ENCODE measurements at places on chromosomes 6 and 20.

DNA sequence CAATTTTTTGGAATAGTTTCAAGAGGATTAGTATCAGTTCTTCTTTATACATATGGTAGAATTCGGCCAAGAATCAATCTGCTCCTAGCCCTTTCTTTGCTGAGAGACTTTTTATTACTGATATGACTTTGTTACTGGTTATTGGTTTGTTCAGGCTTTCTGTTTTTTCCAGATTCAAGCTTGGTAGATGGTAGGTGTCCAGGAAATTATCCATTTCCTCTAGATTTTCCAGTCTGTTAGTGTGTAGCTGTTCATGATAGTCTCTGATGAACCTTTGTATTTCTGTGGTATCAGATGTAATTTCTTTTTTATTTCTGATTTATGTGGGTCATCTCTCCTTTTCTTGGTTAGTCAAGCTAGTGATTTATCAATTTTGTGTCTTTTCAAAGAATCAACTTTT lies 167.6 kb downstream of the GMDS start:
- no peak for DNase-seq

- DNase-seq, result no peak
Measured at GRCh38 chr20:40282541-40282940, 406.5 kb downstream of the MAFB start.

GRCh38 chr20:52572687-52573086 lies 381.1 kb upstream of the ZFP64 start:
- no peak for DNase-seq

- DNase-seq, result no peak
Measured at GRCh38 chr6:110474500-110474899, 1.9 kb downstream of the SLC22A16 start.

DNA sequence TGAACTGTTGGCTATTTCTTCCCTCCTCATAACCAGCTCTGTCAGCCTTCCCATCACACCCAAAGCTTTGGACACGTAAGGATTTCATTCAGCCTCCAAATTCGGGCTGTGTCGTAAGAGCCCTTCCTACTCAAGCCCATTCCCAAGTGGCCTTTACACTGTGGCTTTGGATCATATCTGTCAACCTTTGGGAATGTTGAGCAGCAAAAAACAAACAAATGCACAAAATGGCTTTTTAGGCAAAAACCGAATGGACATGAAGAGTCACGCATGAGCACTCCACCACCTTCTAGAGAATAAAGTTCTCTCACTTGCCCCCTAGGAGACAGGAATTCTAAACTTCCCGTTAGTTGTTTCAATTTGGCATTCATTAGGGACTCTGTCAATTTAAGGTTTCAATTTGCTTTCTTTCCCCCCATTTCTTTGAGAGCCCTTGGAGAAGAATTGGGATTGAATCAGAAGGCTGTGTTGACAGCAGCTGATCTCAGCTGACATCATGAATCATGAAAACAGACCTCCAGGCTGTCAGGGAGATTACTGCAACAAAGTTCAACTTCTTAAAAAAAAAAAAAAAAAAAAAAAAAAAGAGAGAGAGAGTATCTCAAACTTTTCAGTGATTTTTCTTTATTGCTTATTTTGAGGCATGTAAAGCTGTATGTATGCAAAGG lies 110.3 kb downstream of the BCAS1 start:
- DNase-seq, result peak; percentile 41

GRCh38 chr6:3053231-3053508 lies 15.1 kb upstream of the RIPK1 start:
- DNase-seq, result no peak

DNA sequence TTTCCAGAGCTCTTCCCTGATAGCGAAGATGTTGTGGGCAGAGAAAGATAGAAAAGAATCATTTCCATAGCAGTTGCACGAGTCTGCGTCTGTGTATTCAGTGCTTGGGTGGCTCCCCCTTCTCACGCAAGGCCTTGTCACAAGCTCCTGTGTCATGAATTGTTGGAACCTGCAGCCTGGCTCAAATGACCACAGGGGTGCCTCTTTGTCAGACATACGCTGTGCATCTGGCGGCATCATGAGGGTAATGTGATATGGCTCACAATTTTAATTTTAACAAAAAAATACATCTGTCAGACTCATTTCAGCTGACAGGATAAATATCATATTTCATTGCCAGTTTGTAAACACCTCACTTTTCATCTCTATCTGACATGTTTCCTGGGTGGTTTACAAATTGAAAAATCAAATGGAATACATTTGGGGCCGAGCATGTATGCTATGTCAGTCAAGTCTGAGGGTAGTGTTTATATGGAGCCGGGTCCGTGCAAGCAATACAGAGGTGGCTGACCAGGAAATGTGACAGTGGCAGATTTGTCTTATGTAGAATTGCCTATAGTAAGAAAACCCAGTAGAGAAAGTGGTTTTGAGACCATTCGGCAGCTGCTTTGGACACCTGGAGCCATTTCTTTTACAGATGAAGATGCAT lies 90.9 kb downstream of the CAP2 start:
- no peak for DNase-seq

DNA sequence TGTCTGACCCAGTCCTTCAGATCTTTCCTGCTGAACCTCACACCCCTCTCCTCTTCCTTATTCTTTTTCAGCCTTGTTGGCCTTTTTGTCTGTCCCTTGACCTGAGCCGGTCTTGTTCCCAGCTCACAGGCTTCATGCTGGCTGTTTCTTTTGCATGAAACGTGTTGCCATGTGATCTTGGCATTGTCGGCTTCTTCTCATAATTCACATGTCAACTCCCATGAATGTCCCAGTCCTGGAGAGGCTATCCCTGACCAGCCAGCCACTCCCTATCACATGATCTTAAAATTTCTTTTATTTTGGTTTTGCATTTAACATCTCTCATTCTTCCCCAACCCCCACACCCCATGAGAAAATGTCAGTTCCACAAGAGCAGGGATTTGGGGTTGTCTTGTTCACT lies 131.2 kb upstream of the TSHZ2 start:
- DNase-seq, result no peak

DNA sequence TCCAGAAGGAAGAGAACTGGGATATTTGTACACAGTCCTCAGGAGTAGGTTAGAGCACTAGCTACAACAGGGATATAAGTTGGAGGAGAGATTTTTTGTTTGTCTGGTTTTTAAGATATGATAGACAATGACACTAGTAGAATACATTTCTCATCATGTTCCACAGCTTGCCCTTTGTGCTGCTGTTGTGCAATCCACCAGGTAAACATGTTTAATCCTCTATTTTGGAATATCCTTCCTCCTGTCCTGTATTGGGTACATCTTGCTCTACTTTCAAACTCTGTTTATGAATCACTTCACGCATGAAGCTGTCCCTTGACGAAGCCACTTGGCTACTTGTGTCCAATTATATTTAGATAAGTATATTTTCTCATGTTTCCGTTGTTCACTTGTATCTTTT lies 153.6 kb upstream of the TENT5A start:
- DNase-seq, result no peak

DNA sequence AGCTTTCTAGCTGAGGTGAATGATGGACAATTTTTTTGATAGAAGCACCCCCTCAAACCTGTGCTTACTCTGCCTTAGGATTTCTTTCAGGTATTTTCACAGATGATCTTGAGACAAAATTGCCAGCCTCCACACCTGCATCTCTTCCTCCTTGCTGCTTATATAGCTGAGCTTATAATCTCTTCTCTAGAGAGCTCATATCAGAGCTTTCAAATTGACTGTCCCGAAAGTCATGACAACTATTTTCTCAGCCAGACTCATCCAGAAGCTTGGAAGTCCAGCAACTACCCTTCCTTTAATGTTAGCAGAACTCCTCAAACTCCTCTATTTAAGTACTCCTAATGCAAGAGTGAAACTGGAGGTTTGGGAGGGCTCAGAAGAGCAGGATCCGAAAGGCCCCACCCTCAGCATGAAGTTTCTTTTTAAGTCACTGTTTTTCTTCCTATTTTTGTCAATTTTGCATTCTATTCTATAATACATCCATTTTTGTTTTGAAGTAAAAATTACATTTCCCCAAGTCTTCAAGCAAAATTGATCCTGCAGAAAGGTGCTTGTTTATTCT lies 12.7 kb downstream of the CGA start:
- DNase-seq, result no peak

GRCh38 chr6:87656857-87657256 lies 45.2 kb downstream of the AKIRIN2 start:
- no peak for DNase-seq

DNA sequence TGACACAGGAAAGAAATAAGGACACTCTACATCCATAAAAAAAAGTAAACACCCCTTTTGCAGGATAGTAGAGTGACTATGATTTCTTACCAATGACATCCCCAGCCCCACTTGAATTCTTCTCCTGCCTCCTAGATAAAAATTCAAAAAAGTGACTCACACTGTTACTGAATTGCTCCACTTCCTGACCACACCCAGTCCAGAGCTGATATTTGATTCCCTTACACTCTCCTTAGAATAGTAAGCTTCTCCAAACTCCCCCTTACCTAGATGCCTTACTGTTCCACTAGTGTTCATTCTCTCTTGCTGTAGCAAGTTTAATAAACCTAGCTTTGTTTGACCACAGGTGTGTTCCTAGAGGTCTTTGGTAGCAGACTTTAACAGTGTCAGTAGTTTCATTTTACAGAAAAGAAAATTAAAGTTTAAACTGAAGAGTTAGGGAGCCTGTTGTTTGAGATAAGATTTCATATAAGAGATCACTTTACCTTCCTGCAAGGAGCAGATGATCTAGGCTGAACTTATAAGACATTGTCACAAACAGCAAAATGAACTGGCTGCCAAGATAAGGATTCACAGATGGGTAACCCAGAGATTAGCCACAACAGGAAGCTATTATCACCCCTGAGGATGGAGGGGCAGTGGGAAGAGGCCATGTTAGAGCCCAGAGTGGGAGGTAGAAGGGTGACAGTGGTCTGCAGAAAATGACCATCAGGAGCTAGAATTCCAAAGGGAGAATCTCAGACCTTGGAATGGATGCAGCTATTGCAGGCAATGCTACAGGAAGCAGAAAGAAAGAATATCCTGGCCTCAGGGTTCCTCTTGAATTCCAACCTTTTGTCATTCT lies 28.4 kb upstream of the BTN3A2 start:
- DNase-seq, result peak; percentile 41

- DNase-seq, result no peak
Measured at GRCh38 chr6:84953111-84953755, 188.8 kb upstream of the TBX18 start.

- no peak for DNase-seq
Measured at GRCh38 chr6:71908162-71908765, 21.9 kb downstream of the RIMS1 start.

GRCh38 chr20:44279228-44279627 lies 31.8 kb downstream of the FITM2 start:
- DNase-seq, result no peak

- DNase-seq, result no peak
Measured at GRCh38 chr6:110067837-110068591, 89.9 kb downstream of the GPR6 start.

GRCh38 chr20:41145821-41146620 lies 8.7 kb downstream of the PLCG1 start:
- no peak for DNase-seq

DNA sequence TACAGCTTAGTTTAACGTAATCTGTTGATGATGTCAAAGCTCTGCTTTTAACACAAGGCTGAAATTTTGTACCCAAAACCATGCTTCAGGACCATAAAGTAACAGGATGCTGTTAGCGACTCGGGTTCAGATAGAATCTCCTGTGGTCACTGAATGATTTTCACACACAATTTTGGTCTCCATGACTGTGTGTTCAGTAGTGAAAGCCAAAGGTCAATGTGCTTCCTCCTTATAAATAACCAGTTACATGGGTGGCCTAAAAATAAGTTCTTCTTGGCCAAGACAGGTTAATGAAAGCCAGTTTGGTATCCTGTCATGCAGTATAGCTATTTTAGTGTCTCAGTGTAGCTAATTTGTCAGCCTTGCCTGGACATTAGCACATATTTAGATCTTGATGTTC lies 19.1 kb upstream of the LOC128125822 start:
- DNase-seq, result no peak

- DNase-seq, result no peak
Measured at GRCh38 chr6:16466800-16467553, 228.6 kb downstream of the GMPR start.

DNA sequence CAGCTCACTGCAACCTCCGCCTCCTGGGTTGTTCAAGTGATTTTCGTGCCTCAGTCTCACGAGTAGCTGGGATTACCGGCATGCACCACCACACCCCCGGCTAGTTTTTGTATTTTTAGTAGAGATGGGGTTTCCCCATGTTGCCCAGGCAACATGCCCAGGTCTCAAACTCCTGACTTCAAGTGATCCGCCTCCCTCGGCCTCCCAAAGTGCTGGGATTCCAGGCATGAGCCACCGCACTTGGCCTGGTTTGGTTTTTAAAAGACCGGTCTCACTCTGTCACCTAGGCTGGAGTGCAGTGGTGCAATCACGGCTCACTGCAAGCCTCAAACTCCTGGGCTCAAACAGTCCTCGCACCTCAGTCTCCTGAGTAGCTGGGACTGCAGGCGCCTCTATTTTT lies 40.1 kb downstream of the VSTM2L start:
- no peak for DNase-seq

DNA sequence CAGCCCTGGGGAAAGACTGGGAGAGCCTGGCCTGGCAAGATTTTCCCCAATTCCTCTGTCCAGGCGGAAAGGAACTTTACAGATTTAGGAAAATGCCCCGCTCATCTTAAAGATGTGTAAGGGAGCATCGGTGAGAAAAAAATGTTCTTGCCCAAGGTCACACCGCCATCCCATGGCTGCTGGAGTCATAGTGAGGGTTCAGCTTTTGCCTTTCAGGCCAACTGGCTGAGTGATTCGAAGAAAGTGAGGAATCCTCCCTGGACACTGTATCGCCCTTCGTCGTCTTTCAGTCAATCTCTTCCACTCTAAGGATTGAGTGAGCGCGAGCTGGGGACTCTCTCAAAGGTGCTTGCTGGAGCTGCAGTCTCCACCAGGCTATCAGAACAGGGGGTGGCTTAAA lies 1.4 kb downstream of the WFDC2 start:
- no peak for DNase-seq

- no peak for DNase-seq
Measured at GRCh38 chr20:59777331-59777725, 156.1 kb downstream of the SYCP2 start.

DNA sequence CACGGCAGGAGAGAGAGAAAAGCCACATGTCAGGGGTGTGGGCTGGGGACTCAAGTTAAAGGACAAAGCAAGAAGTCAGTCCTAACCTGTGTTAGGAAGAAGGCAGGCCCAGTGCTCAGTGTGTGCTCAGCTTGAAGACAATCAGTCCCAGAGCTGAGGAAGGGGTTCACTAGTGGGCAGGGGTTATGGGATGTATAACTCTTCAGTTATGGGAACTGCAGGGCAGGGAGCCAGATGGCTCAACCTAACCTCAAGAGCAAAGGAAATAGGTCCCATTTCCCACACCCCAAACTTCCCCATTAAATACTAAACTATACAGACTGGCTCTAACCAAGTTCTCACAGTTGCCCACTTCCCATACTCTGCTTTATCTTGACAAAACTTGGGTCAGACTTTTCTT lies 7.4 kb upstream of the SSTR4 start:
- DNase-seq, result peak; percentile 65

GRCh38 chr6:75504465-75505222 lies 11.0 kb upstream of the FILIP1 start:
- DNase-seq, result no peak
